GM20000 (cell line): ENCODE measurements at places on chromosomes 16 and 17.

DNA sequence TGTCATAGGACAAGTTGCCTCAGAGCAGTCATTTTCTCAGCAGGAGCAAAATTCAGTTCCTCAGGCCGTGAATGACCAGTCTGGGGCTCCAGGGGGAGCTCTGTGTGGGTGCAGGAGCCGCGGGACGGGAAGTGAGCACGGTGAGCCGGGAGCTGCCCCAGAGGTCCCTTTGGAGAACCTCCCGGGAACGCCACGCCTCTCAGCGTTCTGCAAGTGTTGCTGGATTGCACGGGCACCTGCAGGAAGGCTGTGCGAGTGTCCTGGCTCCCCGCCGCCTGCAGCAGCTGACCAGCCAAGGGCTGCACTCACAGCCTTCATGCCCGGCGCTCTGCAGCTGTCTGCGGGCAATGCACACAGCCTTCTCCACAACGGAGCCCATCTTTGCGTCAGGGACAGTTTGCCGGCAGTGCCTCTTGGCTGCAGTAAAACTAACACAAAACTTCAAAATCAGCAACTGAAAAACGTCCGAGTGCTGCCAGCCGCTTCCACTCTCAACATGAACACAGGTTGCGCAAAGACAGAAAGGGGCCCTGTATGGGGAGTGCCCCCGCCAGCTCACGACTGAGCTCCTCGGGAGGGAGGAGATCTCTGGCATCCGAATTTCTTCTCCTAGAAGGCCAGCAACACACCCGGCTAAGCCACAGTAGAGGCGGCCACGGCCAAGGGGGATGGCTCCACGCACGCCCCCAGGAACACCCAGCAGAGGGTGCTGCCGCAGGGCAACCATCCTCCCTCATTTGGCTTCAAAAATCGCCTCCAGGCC, 16.0 kb downstream of the NDUFAF8 start:
- no peak for DNase-seq

DNA sequence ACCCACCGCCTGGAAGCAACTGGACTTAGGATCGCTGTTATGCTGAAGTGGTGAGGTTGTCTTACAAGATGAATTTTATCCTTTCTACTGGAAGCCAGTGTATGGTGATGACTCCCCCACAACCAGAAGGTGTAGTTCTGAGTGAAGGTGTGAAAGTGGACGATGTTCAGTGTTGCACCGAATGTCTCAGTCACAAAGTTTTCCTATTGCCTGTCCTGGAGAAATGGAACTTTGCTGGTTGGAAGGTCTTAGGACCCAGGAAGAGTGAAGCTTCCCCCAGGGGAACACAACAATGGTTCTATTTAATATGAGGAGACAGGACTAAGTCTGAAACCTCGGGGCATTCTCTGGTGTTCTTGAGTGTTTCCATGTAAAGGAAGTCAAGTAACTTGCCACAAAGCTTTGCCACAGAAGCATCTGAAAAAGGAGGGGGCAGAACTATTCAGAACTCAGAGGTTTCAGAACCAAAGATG, 44.2 kb downstream of the USP22 start:
- DNase-seq: no peak

GRCh38 chr16:31064882-31065461, 9.1 kb downstream of the ZNF668 start:
- DNase-seq: no peak

DNA sequence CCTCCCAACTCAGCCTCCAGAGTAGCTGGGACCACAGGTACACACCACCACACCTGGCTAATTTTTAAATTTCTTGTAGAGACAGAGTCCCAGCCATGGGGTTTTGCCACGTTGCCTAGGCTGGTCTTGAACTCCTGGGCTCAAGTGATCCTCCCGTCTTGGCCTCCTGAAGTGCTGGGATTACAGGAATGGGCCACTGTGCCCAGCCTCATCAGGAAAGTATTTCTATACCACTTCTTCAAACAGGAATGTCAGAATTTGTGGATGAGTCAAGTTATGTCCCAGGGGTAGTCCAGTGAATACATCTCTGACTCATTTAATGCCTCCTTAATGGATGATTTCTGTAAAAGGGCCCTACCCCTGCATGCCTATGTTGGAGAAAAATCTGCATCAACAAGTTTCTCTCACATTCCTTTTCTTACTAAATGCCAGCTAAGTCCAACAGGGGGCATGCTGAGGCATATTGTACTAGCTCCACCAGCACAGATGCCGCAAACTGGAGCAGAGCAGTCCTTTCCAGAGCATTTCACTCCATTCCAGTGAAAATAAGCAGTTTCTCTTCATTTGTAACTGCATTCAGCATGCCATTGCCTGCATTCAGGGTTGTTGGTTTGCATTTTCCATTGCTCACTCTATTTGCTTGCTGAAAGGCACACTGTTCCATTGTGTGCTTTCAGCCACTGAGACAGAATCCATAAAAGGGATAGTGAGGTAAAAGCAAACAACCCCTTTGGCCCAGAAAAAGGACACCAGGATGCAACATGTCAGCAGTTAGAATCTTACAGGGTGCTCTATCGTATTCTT, 5.3 kb upstream of the CAVIN1 start:
- DNase-seq: no peak

- no peak for DNase-seq
Observed at GRCh38 chr16:1713331-1713730, 7.3 kb downstream of the MAPK8IP3 start.

DNA sequence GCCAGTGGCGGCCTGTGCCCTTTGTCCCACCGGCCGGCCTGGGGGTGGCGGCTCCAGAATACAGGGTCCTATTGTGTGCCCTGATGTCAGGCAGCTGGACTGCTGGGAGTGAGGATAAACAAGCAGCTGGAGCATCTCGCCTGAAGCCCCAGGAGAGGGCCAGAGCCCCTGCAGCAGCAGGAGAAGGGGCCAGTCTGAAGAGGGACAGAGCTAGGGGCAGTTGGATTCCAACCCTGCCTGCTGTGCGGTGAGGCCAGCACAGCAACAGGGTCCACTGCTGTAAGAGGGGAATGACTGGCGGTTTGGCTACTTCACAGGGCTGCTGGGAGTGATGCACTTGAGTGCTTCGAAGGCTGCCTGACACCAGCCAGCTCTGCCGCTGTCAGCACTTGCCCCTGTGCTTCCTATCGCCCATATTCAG, 25.0 kb downstream of the RAB11FIP4 start:
- DNase-seq: no peak

DNA sequence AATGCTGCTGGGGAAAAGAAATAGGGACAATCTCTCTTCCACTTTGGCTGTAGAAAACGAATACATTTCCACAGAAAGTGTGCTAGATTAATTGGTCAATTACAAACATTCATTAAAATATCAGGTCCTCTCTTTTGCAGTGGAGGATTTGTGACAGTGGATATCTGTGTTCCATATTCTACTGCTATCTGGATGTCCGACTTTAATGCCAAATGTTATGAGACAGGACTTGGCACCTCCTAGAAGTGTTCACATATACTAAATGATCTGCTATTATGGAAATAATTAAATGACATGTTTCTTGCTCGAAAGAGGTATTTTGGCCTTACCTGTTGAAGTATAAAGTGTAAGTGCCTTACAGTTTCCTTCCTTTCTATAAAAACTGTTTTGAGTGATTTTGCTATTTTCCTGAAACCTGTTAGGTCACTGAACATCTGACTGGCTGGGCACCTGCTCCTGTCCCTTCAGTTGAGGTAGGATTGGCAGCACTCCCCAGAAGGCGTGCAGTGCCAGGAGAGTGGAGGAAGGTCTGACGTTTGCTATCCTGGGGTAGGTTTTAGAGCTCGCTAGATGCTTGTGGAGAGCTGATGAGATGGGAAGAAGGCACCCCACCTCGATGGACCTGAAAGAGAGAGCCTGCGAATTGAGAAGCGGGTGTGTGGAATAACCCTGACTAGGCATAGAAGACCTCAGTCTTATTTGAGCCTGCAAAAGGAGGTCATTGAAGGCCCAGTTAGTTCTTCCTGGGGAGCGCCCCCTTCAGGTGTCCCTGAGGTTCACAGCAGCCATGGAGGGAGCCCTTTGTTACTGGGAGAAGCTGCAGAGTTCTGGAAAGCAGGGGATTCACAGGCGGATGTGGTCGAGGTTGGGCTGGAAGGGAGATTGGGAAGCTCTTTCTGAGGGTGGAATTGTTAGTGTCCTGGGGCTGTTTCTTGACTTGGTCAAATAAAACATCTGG, 159.4 kb upstream of the ZNF267 start:
- peak; percentile 17 for DNase-seq

DNA sequence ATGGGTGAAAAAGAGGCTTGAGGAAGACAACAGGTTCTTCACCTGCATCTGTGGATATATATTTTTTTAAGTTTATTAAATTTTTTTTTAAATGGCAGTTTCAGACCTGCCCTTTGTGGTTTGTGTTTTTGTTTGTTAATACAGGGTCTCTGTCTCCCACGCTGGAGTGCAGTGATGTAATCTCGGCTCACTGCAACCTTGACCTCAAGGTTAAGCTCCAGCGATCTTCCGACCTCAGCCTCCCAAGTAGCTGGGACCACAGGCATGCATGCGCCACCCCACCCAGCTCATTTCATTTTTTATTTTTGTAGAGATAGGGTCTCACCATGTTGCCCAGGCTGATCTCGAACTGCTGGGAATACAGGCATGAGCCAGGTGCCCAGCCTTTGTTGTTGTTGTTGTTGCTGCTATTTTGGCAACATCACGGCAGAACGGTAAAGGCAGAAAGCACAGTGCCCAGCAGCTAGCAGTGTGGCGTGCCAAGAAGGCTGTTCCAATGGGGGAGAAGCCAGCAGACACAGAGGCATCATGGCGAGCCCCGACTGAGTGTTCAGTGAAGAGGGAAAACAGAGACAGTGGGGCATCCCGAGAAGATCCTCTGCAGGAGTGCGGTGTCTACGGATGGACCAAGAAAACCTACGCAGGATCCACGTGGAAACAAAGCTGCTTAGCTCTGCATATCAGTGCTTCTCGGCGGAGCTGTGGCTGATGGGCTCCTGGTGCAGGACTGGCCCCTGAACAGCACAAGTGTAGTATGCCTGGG, 19.6 kb downstream of the TMC6 start:
- no peak for DNase-seq

- DNase-seq: no peak
Observed at GRCh38 chr17:82283208-82283749, 9.8 kb upstream of the CSNK1D start.

GRCh38 chr16:48525201-48526057, 84.6 kb downstream of the N4BP1 start:
- no peak for DNase-seq

DNA sequence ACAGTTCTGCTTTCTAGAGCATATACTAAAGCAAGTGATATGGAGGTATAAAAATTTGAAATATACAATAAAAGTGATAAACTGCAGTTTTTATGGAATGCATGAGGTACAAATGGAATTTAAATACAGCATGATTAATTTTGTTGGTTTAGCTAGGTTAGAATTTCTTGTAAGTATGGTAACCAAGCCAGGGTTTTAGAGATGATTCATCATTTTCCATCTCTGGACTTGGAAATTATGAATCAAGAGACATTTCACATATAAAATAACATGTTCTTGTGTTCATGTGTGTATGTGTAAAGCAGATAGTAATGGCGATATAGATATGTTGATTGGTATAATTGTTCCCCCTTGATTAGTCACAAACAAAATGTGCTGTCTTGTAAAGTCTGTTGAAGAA, 1219.8 kb downstream of the CDH8 start:
- DNase-seq: no peak

- no peak for DNase-seq
Observed at GRCh38 chr17:17514361-17514992, 18.3 kb upstream of the RASD1 start.

DNA sequence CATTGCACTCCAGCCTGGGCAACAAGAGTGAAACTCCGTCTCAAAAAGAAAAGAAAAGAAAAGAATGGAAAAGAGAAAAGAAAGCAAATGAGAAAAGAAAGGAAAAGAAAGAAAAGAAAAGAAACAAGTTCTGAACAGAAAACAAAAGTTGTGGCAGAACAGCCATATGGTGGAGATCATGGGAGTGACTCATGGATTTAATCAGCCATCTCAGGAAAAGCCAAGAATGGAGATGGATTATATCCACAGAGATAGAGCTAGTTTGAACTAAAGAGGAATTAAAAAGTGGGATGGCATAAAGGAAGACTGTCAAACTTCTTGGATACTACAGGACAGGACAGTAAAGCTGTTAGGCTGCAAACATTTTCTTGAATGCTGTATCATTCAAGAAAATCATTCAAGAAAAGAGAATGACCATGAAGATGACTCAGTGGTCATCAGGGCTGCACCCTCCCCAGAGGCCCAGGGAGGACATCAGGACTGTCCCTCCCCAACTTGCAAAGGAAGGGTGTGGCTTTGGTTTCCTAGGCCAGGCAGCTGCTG, 120.6 kb downstream of the USP22 start:
- DNase-seq: no peak

DNA sequence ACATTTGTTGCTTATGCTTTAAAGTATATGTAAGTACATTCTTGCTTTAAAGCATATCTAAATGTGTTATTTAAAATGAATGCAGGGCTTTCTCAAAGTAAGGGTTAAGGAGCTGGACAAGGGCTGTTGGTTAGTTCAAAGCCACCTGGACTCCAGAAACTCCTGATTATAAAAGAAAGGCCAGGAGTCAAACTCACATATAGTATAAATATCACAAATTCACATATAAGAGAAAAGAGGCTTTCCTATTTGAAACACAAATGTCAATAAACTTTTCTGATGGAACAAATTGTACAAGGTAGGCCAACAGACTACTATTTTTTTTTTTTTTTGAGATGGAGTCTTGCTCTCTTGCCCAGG, 84.5 kb upstream of the CORO6 start:
- no peak for DNase-seq

DNA sequence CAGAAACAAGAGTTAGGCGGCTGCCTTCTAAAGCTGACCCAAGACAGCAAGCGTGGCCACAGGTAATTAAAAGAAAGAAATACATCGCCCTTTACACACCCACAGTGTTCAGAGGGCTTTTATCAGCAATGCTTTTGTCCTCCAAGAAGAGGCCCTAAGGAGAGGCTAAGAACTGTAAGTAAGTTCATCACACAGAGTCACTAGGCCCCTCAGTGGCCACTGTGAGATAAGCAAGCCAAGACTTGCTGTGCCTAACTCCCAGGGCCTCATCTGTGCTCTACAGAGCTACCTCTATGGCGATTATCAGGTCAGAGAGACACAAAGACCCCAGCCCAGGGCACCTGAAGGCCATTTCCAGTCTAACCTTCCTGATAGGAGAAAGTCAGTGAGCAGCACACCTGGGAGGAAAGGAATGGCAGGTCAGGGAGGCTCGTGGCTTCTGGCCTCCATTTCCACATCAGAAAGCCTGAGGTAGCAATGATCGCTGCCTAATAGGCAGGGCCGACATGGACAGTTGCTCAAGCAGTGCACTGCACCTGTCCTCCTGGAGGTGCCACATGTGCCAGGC, 545.2 kb upstream of the CDH11 start:
- no peak for DNase-seq

DNA sequence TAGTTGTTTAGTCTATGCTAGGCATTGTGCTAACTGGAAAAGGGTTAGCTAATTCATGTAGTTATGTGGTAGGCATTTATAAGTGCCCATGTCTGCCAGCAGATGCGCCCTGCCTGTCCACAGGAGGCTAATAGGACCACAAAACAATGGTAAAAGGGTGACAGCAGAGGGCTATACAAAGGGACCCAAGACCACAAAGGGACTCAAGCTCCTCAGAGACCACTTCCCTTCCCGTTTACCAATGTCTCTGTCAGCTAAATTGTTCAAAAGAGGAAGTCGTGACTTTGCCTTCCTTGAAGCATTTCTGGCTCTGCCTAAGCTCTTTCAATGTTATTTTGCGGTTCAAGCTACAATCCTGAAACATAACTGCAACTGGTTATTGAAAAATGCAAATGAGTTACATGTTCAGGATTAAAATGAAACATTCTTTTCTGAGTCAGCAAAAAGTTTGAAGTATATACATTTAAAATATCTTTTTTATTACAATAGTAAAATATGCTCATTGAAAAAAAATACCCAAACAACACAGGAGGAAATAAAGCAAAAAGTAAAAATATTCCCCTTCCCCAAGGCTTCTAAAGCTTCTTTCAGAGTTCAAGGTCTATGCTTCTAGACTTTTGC, 149.2 kb downstream of the MAF start:
- DNase-seq: no peak
